CD4-positive, alpha-beta memory T cell (primary cell): ENCODE measurements at places on chromosomes 5 and 9. TPM values are rescaled to one million over a fixed set of nuclear protein-coding genes. Genes with fewer than 3 reads are reported as not detected.

ARHGEF39 gene
- not detected for total RNA-seq

CA9 gene
- not detected for total RNA-seq

SMC2 gene
- 9.7 TPM for total RNA-seq

BAAT gene
- total RNA-seq, result not detected

SPATA31E1 gene
- total RNA-seq, result not detected

FKTN gene
- 14.2 TPM for total RNA-seq

ELP1 gene
- total RNA-seq, result 32.3 TPM

COL15A1 gene
- not detected for total RNA-seq

LCN2 gene
- not detected for total RNA-seq

KIF4B gene
- not detected for total RNA-seq

MSX2 gene
- not detected for total RNA-seq

DNA sequence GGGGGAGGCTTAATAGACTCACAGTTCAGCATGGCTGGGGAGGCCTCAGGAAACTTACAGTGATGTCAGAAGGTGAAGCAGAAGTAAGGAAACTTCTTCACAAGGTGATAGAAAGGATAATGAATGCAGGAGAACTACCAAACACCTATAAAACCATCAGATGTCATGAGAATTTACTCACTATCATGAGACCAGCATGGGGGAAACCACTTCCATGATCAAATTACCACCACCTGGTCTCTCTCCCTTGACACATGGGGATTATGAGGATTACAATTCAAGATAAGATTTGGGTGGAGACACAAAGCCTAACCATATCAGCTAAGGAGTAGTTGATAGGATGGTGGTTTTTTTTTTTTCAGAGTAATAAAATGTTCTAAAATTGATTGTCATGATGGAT is 201.8 kb downstream of the CDH12 start:
- DNase-seq, result no peak

- no peak for DNase-seq
These were observed 81.8 kb downstream of the PPIC start for GRCh38 chr5:122954719-122955118.

- no peak for DNase-seq
These were observed 180.4 kb downstream of the PRR16 start for GRCh38 chr5:120644516-120644915.

DNA sequence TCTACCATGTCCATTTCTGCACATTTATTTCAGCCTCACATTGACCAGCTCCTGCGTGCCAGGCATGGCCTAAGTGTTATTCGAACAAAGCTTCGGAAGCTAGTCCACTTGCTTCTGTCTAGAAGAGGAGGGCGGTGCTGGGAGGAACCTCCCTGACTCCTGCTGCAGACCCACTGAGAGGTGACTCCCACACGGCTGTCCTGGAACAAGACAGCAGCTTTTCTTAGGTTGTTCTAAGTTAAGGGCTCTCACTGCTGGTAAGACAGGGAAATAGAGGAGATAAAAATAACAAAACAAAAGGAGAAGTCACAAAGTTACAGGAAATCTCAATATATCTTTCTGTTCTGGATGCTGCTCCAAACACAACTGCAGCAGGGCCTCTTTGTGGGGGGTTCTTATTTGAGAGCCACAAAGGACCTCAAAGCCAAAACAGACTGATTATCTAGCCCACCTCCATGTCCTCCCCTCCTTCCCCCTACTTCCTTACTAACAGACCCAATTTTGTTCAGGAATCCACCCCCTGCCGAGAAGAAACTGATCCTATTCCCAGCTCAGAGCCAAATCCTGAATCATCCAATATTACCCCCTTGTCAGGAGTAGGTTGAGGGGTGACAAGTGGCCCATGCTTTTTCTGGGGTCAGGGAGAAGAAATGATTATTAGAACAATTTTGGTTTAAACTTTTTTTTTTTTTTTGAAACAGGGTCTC is 28.4 kb upstream of the KCNIP1 start:
- no peak for DNase-seq

DNA sequence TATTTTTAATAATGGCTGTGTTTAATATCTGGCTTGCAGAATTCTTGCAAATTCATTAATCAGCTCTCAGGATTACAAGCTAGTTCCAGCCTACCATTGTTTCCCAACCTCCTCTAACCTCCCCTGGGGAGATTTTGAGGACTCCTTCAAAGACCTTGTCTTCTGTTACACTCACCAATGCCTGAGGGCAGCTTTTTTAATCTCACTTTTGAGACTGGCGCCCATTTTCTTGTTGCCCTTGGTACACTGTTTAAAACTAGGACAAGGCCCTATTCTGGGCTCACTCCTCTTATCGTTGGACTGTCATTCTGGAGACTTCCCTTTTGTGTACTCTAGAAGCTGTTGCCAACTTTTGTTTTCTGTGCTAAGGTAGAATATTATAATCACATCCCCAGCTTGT is 13.6 kb upstream of the EQTN start:
- DNase-seq, result no peak

DNA sequence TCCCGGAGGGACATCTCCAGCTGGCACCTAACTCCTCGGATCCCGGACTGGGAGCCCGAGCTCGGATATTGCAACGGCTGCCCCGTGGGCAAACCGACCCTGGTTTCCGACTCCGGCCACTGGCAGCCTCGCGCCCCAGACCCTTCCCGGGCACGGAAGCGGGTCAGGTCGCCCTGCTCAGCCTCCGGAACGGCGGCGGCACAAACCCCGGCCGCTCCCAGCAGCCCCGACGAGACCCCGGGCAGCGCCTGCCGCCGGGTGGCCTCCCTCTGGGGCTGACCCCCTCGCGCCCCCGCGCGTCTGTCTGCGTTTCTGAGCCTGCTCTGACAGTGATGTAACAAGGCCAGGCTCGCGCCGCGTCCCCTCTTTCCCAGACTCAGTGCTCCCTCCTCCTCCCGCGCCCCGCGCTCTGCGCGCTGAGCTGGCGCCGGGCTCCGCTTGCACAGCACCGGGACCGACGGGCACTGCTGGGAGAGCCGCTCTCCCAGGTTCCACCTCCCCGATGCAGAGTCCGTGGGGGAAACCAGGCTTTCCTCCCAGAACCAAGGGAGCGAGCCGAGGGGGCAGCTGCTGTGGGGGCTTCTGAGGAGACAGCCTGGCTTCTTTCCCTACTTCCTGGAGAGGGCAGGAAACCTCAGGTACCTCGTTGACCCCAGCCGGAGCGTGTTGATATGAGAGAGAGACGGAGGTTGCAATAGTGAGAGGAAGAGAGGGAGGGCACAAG is at the start of gene TMEM215:
TMEM215 (plus strand) TSS at position 373 of the 724 bp plus-strand sequence. CDS start 644 bp downstream, outside the sequence.
- no peak for DNase-seq

GRCh38 chr9:20623748-20624124 is 1.4 kb upstream of the MLLT3 start:
- DNase-seq, result no peak

- DNase-seq, result no peak
These were observed 133.6 kb downstream of the SIL1 start for GRCh38 chr5:139064613-139065012.

GRCh38 chr5:76763136-76763535 is 47.2 kb downstream of the F2R start:
- DNase-seq, result no peak

DNA sequence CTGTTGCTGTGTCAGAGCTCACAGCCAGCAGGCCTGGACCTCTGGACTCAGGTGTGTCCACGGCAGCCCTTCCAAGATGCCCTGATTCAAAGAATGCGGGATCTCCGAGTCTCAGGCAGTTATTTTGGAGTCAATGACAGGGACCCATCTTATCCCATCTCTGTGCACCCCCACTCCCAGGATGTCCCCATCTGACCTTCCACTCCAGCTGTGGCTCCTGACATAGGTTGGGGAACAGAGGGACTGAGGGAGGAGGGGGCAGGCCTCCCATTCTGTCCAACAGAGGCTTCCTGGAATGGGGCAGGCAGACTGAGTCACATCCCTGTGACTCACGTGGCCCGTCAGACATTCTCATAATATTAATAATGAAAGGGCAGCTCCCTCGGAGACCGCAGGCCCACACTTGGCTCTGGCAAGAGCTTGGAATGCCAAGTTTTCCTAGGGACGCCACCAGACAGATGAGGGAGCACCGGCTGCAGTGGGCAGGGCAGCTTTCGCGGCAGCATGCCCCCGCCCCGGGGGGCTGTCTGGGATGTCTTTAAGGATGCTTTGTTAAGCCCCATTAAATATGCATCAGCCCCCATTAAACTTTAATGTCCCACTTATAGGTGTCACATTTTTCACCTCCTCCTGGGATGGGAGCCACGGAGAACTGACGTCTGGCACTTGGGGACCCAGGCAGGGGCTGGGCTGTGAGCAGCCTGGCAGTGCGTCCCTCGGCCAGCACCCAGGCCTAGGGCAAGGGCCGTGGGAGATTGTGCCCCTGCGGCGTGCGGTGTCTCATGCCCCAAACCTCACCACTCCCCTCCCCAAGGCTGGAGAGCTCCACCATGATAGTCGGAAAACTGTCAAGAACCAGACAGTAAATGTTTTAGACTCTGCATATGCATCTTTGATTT is 23.6 kb upstream of the FIBCD1 start:
- no peak for DNase-seq

- DNase-seq, result no peak
These were observed 145.9 kb upstream of the FST start for GRCh38 chr5:53334431-53334941.

GRCh38 chr5:158770506-158770905 is 329.2 kb downstream of the EBF1 start:
- DNase-seq, result no peak

- DNase-seq, result no peak
These were observed 147.1 kb downstream of the ERCC6L2 start for GRCh38 chr9:96022445-96023051.

DNA sequence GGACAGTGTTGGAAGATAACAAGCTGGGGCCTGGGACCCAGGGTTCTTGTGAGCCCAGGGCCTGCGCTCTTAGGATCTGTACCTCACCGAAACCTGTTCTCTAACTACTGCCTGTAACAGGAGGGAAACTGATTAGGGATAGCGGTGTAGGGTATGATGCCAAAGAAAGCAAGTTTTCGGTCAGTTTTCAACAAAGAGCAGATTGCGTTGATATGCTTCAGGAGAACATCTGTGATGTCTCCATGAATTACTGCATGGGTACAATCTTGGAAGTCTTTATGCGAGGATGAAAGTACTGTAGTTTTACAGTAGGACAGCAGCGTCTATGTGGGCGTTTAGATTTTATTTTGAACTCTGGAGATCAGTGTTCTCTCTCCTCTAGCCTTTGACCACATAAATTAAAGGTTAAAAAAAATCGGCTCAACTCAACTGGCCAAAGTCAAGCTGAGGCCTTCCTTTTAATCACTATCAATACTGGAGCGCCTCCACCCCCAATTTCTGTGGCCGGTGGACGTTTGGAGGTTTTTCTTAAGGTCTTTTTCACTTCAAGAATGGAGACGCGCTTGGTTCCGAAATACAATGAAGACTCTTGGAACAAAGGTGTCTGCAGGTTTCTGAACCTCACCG is 3.0 kb downstream of the NFIL3 start:
- DNase-seq, result no peak

- DNase-seq, result no peak
These were observed 65.5 kb downstream of the INSYN2B start for GRCh38 chr5:169914766-169915165.

DNA sequence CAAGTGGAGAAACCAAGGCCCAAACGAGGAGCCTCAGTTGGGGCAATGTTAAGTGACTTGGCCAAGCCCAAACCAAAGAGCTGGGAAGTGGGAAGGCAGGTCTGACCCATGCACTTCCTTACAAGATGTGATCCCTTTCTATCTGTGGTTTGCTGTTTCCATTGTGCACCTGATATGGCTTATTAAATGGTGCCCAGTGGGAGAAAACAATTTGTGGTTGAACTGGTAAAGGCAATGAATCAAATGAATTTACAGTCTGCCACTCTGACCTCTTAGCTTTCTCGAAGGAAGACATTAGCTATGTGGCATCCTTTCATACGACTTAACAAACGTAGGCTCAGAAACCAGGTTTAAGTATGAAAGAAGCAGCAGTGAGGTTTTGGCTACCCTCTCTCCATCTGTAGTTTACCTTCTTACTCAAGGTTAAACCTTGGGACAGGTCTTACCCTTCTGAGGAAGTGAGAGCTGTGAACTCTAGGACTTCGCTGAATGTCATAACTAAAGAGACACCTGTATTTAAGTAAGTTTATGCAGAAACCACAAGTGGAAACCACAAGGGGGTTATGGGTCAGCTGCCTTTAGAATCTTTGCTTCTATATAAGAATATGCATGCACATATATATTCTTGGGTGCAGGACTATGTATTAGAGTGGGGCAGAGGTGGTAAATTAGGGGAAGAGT is 100.5 kb upstream of the SPATA31D4 start:
- no peak for DNase-seq

- no peak for DNase-seq
These were observed 186.3 kb downstream of the SGCD start for GRCh38 chr5:156513123-156513815.

DNA sequence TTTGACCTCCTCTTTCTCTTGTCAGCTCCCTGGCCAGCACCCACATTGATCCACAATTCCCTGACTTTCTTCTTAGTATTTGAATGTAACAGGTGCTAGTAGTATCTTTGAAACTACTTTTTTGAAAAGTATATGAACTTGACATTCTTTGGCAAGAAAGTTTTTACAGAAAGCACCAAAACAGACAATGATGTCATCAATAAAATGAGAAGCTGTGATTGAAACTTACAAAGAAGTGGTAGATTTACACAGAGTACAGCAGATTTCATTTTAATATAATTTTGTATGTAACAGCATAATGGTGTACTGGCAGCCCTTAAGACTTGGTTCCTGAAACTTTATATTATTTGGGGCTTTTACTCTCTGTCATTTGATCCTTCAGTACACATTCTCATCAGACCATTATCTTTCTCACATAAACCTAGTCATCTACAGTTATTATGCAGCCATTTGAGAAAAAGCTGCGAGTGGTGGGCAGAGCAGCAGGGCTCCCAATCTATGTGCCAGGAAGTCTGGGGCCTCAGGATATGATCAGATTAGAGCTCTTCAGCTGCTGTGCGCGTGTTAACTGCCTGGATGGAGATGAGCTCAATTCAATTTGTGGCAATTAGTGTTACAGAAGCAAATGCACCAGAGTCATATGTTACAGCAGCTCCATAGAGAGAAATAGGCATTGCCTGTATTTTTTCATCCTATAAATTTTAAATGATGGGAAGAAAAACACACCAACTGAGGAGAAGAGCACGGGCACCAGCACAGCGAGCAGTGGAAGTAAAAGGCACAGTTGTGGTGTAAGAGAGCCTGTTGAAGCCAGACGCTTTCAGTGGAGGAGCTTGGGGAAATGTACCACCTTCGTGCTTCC is 126.1 kb downstream of the STARD4 start:
- no peak for DNase-seq

GRCh38 chr5:6649186-6649585 is 15.9 kb downstream of the SRD5A1 start:
- no peak for DNase-seq

DNA sequence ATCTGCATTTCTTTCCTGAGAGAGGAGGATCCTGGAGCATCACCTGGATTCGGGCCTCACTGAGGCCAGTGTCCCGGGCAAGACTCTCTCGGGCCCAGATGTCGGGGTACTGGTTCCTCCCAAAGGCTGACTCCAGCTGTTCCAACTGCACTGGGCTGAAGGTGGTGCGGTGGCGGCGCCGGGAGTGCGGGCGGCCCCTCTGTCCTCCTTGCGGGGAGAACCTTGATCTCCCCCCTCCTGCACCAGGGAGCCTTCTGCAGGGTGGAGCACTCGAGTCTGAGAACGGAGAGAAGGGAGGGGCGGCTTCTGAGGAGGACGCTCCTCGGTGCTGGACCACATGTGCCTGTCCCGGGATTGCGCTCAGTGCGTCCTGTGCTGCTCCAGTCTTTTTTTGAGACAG is 2.0 kb downstream of the PROP1 start:
- no peak for DNase-seq
